Hematopoietic multipotent progenitor cell treated with erythropoietin and hydrocortisone succinate and interleukin-3 and kit ligand, for 6 days (in vitro differentiated cells): ENCODE measurements at places on chromosomes 4 and X.

DNA sequence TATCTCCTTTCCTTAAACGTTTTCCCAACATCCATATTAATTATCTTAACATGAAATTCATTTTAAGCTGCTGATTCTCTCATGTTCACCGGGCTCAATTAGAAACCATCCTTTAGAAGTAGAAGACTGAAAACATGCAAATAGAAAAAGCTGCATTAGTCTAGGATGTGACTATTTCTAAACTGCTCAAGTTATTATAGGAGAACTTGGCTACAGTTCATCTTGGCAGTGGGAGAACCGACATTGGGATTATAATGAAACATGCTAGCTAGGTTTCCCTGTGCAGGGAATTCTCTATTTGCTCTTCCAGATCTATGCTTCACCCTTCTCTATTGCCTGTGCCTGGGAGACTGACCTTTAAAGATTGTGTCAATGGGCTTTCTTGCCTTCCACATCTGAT, 151.0 kb upstream of the PPARGC1A start:
- no peak for DNase-seq

- no peak for DNase-seq
These were observed 14.5 kb downstream of the AASDH start for GRCh38 chr4:56372774-56373173.

- DNase-seq = no peak
These were observed 225.1 kb downstream of the FAM47A start for GRCh38 chrX:33906971-33907370.

DNA sequence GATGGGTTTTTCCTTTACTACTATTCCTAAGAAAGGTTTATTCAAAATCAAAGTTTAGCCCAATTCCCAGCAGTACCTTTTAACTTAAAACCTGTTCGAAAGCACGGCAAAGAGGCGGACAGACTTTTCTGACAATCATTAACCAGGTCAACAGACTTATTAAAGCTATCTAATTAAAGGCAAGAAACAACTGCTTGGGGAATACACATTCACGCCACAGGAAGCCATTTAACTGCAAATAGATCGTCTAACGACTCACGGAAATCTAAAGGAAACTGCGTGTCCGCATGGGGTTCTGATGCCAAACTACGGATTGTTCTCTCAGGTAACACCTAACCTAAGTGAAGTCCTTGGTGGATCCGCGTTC, 663 bp upstream of the USP53 start:
- DNase-seq = no peak

DNA sequence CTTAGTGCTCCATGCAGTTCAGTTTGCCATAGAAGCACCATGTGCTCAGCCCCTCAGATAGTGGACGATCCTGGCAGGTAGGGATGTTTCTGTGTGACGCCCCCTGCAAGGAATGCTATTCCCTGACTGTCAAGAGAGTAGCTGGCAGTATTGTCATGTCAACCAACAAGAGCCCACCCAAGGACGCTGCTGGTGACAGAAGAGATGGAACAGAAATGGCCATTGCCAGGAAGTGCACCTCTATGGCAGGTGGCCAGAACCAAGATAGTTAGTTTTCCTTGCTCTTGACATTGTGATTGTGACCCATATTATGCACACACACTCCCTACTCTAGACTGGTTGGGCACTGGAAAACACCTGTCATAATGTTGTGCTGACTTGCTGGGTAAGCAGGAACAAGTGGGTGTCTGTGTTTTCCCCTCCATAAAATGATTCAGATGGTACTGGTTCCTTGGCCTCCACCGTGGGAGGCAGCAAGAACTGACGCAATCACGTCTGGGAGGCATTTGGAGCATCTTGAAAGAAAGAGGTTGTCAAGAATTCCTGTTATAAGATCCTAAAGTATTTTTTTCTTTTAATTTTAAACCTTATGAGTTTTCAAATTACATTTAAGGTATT, 507.9 kb downstream of the MID1IP1 start:
- DNase-seq = no peak

GRCh38 chr4:76083386-76083988, 9.0 kb downstream of the ART3 start:
- no peak for DNase-seq

- DNase-seq = peak; percentile 76
These were observed 122.6 kb downstream of the SHISA3 start for GRCh38 chr4:42519803-42520417.

- no peak for DNase-seq
These were observed 191.8 kb downstream of the PDGFC start for GRCh38 chr4:156779774-156780173.

DNA sequence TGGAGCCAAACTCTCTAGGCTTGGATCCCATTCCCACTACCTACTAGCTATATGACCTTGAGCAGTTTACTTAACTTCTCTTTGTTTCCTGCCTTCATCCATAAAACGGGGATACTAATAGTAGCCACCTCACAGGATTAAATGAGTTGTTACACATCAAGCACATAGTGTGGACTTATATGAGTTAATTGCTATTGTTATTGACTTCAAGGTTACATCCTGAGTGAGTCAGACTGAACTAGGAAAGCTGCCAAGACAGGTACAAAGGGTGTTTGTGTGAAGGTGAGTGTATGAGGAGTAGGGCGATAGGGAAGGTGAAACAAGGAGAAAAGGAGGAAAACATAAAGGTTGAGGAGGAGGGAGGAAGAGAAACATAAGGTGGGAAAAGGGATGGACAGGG, 32.2 kb downstream of the TFDP3 start:
- DNase-seq = no peak

GRCh38 chr4:39305912-39306677, 60.1 kb downstream of the RFC1 start:
- peak; percentile 76 for DNase-seq

DNA sequence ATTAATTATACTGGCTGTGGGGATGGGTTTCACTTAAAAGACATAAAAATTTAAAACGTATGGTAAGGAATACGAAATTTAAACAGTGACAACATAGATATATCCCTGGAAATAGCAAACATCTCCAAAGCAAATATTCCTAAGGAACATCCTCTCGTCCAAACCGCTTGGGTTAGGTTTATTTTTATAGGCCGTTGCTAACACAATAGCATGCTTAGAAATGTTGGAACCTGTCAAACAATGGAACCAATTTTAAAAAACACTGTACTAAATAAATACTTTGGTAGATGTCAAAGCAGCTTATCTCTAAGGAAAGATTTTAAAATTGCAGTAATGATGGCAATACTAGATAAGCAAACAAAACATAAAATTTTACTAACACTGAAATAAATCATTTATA, 45.4 kb downstream of the SEC24D start:
- no peak for DNase-seq

DNA sequence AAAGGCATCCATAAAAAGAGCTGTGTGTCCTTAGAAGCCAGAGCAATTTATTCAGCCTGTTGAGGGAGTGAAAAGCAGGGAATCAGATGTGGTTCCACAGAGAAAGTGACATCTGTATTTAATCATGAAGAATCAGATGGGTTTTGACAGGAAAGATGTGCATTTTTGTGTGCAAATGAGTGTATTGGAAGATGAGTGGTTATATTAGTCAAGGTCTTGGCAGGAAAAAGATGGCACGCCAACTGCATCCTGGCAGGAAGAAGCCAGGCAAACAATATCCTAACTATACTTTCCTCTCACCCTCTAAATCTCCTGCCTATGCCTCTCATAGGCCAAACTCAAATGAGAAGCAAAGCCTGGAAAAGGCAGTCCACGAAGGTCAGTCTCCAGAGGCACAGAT, 59.1 kb downstream of the SCFD2 start:
- DNase-seq = no peak

- no peak for DNase-seq
These were observed 29.9 kb upstream of the STS start for GRCh38 chrX:7117587-7117986.

DNA sequence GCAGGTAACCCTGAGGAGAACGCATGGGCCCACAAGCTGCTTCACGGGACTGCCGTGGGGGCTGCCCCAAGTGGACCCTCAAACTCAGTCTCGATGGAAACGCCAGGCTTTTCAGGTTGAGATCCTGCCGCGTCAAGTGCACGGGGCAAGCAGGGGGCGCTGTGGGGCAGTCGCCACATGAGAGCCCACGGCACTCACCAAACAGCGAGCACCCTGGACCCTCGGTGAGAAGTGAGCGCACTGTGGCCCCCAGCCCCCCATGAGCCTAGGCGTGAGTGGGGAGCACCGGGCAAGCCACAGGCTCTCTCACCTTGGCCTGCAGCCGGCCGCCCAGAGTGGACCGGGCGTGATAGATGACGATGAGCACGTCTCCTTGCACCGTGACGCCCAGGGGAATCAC, 50.9 kb upstream of the CPLX1 start:
- peak; percentile 21 for DNase-seq

DNA sequence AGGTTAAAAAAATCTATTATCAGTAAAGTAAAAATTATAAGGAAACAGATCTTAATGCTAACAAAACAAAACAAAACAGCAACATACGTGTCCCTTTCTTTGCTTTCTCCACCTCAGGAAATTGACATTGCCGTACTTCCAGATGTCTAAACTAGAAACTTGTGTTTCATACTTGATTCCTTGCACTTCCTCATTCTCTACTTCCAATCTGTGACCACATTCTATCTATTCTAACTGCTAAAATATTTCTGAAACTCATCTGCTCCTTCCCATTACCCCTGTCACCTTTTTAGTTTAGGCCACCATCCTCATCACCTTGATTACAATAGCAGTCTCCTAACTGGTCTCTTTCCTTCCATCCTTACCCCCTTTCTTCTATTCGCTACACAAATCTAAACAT, 22.5 kb upstream of the RPA4 start:
- DNase-seq = peak; percentile 3

GRCh38 chrX:147894366-147894963, 17.3 kb upstream of the FMR1 start:
- no peak for DNase-seq

DNA sequence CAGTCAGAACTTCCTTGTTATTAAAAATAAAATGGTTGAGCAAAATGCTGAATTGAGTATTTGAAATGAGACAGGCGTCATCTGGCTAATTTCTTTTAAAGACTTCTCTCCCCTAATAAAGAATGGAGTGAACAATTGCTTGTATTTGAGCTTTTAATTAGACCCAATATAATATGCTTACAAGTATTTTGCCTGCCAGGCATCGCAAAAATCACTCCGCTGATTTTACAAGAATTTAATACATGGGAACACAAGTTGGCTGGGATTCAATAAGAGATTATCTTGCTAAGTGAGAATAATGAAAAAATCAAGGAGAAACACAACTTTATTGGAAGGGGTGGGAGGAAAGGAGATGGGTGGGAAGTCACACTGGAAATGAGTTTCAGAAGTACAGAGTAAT, 52.3 kb downstream of the KLF3 start:
- no peak for DNase-seq

DNA sequence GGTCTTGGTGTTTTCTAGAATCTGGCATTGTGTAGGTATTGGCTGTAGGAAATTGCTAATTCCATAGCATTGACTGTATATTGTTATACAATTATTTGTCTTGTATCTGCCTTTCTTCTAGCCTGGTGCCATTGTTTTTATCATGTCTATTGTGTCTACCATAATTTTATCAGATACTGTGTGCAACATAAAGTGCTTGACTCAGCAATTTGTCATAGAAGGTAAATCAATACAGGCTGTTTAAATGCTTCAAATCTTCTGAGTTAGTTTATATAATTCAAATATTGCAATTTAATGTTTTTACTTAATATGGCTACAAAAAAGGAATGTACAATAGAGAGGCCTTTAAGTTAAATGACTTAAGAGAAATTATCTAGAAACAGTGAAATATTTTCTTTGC, 263.3 kb upstream of the UGT8 start:
- no peak for DNase-seq

DNA sequence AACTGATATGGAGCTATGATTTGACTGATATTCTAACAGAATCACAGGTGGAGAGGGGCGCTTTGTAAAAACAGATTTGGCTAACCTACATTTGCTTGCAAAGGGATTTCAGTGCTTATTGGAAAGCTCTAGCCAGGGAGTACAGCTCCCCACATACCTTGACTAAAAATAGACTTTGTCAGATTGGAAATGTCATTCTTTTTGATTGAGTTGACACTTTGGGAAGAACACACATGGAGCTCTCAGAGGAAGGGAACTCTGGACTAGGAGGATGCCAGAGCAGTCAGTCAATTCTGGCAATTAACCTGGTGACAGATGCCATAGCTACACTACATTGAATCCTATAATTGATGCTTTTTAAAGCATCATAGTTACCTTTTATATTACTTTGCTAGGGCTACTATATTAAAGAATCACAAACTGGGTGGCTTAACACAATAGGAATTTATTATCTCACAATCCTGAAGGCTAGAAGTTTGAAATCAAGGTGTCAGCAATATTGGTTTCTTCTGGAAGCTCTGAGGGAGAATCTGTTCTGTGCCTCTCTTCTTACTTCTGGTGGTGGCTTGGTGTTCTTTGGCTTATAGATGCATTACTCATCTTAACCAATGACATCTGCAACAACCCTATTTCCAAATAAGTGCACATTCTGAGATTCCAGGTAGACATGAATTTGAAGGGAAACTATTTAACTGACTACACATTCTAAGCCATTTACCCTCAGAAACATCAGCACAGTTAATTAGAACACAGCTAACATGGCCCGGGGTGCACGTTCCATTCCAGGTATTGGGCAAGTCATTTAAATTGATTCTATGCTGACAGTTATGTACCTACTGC, 8.4 kb upstream of the HERC3 start:
- no peak for DNase-seq

DNA sequence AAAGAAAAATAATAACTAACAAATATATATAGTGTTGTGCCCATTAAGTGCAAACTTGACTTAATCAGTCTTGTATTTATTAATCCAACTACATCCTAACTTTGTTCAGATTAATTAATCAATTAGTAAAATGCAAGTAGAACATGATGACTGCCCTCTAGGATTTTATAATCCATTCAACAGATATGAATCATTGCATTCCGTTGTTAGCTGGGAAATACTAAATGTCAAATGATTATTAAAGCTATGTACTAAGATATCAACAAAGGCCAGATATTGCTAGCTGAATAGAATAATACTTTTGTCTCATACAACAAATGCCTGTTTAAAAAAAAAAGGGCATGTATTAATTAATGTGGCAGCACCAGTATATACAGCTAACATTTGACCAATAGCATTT, 1366.3 kb downstream of the STIM2 start:
- no peak for DNase-seq

DNA sequence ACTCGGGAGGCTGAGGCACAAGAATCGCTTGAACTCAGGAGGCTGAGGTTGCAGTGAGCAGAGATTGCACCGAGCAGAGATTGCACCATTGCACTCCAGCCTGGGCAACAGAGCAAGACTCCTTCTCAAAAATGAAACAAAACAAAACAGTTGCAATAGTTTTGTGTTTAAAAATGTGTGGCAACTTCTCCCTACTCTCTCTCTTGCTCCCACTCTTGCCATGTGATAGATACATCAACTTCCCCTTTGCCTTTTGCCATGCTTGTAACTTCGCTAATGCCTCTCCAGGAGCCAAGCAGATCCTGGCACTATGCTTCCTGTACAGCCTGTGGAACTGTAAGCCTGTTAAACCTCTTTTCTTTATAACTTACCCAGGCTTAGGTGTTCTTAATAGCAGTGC, 52.5 kb upstream of the INTU start:
- DNase-seq = peak; percentile 6
